ENCODE measurements at places on chromosomes 5 and 9.

DNA sequence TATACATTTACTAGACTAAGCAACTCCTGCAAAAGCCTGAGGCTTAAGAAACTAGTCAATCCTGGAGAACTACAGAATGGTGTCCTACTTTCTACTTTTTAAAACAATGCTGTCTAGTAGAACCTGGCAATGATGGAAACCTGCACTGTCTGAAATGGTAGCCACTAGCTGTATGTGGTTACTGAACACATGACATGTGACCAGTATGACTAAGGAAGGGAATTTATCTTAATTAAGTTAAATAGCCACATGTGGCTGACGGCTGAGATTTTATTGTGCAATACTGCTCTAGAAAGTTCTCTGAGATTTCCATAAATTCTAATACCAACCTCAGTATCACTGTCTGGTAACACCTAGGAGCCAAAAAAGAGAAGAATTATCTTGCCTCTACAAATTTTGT is 44.9 kb upstream of the RAPGEF6 start:
- no peak for DNase-seq

DNA sequence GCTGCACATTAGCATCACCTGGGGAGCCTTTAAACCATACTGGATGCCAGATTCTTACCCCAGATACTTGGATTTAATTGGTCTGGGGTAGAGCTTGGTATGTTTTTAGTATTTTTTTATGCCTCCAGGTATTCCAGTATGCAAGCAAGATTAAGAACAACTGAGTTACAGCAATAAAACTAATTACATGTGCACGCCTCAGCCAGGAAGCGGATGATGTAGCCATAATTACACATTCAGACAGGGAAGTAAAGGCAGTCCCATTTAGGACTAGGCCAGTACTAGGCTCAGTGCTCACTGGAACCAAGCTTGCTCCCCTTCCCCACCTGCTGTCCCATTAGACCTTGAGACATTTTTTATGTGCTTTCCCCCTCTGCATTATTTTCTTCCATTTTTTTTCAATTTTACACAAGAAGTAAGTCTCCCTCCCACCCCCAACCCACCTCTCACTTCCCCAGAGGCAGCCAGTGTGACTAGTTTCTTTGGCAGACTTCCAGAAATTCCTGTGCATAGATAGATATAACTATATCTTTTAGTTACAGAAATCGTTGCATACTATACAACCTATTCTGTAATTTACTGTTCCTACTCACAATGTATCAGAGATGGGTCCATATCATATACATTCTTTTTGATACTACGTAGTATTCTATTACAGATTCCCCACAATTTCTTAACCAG is 7.1 kb upstream of the GNAQ start:
- no peak for DNase-seq

- DNase-seq, result no peak
Measured at GRCh38 chr5:21398511-21398910, 1410.5 kb upstream of the CDH18 start.

- DNase-seq, result no peak
Measured at GRCh38 chr9:130306823-130307666, 41.5 kb downstream of the HMCN2 start.

- DNase-seq, result no peak
Measured at GRCh38 chr9:128102196-128102595, 25.3 kb downstream of the PTGES2 start.

DNA sequence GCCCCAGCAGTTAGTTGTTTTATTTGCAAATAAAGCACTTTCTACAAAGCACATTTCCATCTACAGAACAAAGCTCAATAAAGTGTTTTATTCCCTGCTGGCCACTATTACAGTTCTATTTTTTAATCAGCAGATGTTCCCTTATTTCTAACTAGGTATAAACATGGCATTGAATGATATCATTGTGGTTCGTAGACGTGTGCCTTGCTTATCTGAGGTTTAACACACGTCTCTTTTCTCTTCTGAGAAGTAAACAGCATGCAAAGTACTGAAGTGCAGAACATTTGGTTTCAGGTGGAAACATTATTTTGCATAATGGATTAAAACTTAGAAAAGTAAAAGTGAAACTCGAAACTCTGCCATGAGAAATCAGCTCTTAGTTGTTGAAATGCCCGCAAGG is 1989.3 kb upstream of the WWC1 start:
- no peak for DNase-seq

DNA sequence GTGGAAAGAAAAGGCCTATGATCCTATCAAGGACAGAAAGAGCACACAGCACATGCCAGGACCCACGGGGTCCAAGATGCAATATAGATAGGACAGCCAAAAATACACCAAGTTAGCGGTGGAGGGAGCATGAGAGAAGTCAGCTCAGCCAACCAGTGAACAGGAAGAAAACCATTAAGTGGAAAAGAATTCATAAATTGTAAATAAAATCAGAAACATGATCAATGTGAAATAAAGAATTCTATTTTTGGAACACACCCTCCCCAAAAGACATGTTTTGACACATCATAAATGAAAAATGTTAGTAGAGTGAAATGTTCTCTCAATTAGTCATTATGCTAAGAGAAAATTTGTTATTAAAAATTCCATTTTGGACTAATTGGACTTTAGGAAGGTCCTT is 35.6 kb downstream of the ATPSCKMT start:
- DNase-seq, result no peak

GRCh38 chr5:180212363-180213255 is 3.6 kb upstream of the RASGEF1C start:
- no peak for DNase-seq

GRCh38 chr9:133701321-133701980 is 36.7 kb downstream of the SARDH start:
- no peak for DNase-seq

GRCh38 chr9:127506814-127507750 is 55.8 kb downstream of the LRSAM1 start:
- DNase-seq, result no peak

DNA sequence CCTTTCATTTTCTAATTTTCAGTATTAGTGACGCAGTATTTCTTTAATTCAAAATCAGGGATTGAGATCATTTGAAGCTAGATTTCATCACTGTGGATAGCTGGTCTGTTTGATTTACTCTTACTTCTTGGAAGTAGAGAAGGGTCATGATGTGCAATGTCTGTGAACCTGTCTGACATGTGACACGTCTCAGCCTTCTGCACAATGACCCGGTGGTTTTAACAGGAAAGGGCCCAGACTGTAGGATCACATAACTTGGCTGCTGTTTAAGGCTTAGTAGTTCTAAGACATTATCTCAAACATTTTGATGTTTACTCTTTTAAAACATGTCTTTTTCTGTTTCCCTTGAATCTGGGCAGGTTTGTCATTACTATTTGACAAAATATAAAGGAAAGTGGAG is 823.3 kb upstream of the NUDT12 start:
- DNase-seq, result no peak

DNA sequence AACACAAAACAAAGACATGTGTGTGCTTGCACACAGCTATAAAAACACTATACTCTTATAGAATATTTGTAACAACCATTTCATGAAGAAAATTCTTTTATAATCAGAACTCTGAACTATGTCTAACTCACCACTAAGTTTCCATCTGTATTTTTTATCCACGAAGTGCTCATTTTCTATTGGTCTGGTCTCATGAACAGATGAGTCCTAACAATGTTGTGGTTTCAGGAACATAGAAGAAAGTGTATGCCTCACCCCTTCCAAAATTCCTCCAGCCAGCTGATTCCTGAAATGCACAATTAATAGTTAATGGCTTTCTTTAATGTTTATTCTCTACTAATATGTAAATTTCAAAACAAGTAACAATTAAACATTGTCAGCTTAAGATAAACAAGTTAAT is 325.3 kb upstream of the GRAMD2B start:
- DNase-seq, result no peak

DNA sequence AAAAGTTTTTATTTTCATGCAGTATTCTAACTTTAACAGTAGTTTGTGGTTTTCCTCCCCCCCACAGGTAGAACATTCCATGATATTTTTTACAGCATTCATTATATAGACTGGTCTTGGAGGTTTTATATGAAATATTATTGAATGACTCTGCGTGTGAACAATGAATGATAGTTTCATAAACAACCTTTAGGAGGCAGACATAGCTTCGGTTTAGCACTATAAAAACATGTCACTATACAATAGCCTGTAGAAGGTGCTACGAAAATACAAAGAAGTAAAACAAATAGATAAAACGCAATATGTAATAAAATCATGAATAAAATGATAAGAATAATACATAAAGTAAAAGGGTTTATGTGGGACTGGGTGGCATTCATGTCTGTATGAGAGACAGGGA is 8.5 kb downstream of the KLF4 start:
- DNase-seq, result no peak

- no peak for DNase-seq
Measured at GRCh38 chr5:110651507-110651906, 75.0 kb downstream of the TMEM232 start.

DNA sequence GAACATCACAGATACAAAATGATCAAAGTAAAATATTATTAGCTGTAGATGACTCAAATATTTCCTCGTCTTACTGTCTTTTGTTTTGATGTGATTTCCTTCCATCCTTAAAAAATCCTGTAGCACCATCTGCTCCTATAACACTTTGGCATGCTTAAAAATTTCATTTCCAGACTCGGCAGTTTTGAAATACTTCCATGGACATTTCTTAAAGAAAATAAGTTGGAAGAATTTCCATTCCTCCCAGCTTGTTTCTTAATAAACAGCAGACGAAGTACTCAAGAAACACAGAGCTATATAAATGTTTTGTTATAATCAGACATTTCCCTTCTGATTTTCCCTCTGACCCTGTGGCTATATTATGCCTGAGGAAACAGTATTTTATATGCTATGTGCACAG is 41.2 kb upstream of the SVEP1 start:
- DNase-seq, result no peak

DNA sequence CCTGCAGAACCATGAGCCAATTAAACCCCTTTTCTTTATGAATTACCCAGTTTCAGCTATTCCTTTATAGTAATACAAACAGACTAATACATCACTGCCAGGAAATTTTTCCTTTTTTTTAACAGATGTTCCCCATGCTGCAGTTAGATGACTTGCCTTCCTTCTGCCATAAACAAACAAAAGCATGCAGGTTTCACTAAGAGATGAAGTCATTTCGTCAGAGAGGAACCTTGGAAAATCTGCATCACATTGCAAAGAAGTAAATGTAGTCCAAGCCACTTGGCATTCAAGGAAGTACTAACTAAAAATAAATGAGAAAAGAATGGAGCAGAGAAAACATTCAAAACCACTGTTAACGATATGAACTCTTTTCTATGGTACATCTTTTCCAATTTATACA is 194.1 kb upstream of the EFNA5 start:
- DNase-seq, result no peak

GRCh38 chr9:134712243-134712642 is 70.6 kb downstream of the COL5A1 start:
- no peak for DNase-seq

DNA sequence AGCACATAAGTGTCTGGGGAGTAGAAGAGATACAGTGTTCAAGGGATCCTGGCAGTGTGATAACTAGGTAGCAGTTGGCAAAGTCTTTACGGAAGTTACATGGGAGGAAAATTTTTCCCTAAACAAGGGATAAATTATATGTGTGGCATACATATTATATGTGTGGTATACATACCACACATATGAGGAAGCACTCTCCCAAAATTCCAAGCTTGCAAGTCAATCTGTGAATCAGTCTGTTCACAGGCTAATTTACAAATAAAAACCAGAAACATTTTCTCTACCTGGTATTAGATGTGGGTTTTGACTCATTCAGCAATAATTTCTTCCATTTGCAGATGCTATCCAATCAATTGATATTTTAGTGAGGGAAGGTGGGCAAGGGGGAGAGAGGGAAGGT is 110.0 kb downstream of the ISOC1 start:
- DNase-seq, result no peak

- DNase-seq, result no peak
Measured at GRCh38 chr5:127210042-127210441, 80.6 kb upstream of the MEGF10 start.

- DNase-seq, result no peak
Measured at GRCh38 chr5:40515476-40515875, 164.2 kb upstream of the PTGER4 start.

GRCh38 chr5:139342423-139342723 is 719 bp downstream of the PAIP2 start:
- DNase-seq, result no peak

GRCh38 chr5:124744170-124744971 is 2.1 kb downstream of the ZNF608 start:
- no peak for DNase-seq

- no peak for DNase-seq
Measured at GRCh38 chr5:123080215-123080614, 8.8 kb upstream of the PRDM6 start.

DNA sequence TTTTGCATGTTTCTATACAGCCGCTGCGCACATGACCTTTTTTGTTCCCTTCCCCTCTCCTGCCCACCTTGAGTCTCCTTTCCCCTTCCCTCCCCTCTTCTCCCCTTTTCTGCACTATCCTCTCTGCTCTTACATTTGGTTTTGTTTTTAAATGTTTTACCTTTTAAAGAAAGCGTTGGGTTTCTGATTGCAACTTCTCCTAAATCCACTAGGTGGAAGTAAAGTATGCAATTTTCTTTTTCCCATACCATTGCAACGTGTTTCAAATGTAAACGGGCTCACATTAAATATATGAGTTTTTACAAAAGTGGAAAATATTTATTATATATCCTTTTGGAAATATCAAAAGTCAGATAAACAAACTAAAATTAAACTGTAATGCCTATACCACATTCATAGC is 500.9 kb downstream of the DIRAS2 start:
- no peak for DNase-seq

DNA sequence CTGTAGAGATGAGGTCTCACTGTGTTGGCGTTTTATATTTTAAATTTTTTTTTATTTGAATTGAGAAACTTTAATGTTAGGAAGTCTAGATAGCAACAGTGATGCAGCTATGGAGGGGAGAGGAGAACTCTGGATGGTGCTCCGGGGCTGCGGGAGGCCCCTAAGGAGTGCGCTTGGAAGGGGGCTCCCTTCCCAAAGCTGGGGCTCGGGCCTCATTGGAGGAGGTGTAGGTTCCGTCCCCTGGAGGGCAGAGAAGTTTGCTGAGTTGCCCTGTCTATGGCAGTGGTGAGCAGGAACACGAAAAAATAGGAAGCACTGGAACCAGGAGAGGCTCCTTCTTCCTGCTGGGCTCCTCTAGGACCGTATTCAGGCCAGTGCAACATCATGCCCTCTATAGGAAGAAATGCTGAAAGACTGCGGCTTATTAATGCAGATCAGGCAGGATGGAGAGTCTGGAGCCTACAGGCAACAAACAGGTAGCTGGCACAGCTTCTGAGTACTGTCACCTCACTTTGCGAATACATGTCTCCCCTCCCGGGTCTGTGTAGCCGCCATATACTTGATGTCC is 16.1 kb downstream of the AHRR start:
- DNase-seq, result no peak

- DNase-seq, result no peak
Measured at GRCh38 chr5:5512543-5512942, 90.1 kb downstream of the ICE1 start.

DNA sequence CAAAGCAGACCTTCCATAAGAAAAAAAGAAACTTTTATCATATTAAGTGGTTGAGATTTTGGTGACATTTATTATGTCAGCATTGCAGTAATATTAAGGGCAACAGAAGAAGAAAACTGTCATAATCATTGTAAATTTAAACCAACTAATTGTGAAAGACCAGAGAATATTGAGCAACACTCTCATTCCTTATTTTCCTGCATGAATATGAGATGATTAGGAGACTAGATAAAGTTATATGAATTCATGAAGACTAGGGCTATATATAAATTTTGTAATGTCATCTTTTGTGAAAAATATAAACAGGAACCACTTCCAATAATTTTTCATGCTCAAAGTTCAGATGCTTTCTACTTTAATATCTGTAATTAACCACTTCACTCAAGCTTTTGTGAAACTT is 974.5 kb upstream of the CDH10 start:
- DNase-seq, result no peak

All from stimulated activated CD8-positive, alpha-beta memory T cell treated with anti-CD3 and anti-CD28 coated beads, Interleukin-7, amount 100 ng/mL, for 24 hours (primary cell).